Smooth muscle cell of the brain vasculature (primary cell): ENCODE measurements at places on chromosomes 13 and 19.

- DNase-seq = no peak
Measured at GRCh38 chr13:95714142-95714832, 37.3 kb downstream of the DNAJC3 start.

DNA sequence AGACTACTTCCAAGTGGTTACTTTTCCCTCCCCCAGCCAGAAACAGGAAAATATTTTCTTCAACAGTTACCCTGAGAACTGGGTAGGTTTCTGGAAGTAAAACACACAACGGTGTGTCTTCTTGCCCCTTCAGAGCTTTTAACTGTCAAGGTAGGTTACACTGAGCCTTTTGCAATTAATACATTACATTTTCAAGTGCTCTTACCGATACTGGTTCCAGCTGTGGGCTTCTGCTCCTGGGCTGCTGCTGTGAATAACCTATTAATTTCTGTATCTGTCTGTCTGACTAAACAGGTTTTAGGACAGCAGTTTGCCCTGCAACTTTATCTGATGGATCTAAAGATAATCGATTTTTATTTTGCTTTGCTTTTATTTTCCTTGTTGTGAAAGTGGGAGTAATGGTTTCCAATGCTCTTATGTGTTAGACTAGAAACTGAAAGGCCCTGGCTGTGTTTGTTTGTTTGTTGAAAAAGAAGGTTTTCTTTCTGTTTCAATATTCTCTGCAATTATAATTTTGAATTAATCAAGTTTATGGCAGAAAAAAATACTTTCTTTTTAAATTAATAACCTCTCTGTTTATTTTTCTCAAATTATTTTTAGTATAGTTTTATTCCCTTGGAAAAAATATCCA is 196.7 kb upstream of the SLITRK6 start:
- no peak for DNase-seq

GRCh38 chr13:85698256-85698655 is 101.0 kb downstream of the SLITRK6 start:
- no peak for DNase-seq

- DNase-seq = no peak
Measured at GRCh38 chr19:8488365-8488764, 14.1 kb downstream of the PRAM1 start.
